ENCODE measurements at places on chromosomes 5 and 9.
A peak's percentile ranks its signal among the peaks of the same experiment; 100 is the strongest.

GRCh38 chr9:110048976-110049698 is 158.8 kb downstream of the C9orf152 start:
- peak; percentile 2 for DNase-seq

GRCh38 chr5:68757626-68758212 is 336.1 kb upstream of the SLC30A5 start:
- DNase-seq: no peak

GRCh38 chr9:132324425-132324824 is 30.4 kb downstream of the SETX start:
- DNase-seq: no peak

DNA sequence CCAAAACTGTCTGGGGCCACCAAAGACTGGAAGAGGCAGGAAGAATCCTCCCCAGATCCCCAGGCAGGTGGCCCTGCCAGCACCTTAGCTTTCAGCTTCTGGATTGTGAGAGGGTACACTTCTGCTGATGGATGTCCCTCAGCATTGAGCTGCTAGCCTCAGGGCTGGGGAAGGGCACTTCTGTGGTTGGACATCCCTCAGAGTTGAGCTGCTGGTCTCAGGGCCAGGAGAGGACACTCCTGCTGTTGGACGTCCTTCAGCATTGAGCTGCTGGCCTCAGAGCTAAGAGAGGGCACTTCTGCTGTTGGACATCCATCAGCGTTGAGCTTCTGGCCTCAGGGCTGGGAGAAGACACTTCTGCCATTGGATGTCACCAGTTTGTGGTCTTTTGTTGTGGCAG is 83.8 kb upstream of the FCN1 start:
- DNase-seq: no peak

- DNase-seq: no peak
Observed at GRCh38 chr9:127875306-127875966, 2.0 kb downstream of the AK1 start.

- DNase-seq: no peak
Observed at GRCh38 chr5:58455066-58455465, 4.8 kb downstream of the PLK2 start.

- no peak for DNase-seq
Observed at GRCh38 chr5:74311961-74312360, 328.6 kb downstream of the ENC1 start.

DNA sequence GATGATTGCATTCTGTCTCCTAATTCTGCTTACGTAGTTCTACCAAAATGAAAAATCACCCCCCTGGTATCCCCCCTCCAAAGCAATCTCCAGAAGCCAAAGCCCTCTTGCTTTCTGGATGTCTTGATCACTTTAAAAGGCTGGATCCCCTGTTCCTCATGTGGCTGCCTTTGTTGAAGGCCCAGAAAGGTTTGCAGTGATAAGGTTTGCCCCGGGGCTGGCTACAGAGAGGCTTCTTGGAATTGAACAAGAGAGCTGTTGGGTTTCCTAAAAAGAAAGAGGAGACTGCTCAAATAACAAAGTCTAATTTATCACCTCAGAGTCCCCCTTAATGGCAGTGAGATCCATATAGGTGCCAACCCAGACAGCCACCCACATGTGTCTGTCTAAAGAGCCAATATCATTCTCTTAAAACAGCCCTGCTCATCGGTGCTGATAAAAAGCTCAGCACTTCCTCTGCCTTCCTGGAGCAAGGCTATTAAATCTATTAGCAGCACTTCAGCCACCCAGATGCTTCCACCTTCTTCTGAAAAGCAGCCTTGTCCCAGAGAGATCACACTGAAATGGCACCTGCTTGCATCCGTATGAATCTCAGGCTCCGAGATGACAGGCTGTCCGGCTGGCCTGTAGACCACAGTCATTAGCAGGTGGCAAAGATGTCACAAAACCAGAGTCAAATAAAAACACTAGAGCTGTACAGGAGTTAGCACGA is 70.9 kb downstream of the TEX10 start:
- DNase-seq: no peak

- DNase-seq: no peak
Observed at GRCh38 chr5:178306430-178307225, 74.0 kb upstream of the PHYKPL start.

- DNase-seq: no peak
Observed at GRCh38 chr5:124873188-124873587, 126.7 kb upstream of the ZNF608 start.

GRCh38 chr9:114592356-114592755 is 4.8 kb downstream of the ATP6V1G1 start:
- peak; percentile 79 for DNase-seq

- DNase-seq: no peak
Observed at GRCh38 chr9:88694625-88695024, 159.6 kb downstream of the NXNL2 start.

- no peak for DNase-seq
Observed at GRCh38 chr5:60497706-60498500, 202.1 kb downstream of the DEPDC1B start.

DNA sequence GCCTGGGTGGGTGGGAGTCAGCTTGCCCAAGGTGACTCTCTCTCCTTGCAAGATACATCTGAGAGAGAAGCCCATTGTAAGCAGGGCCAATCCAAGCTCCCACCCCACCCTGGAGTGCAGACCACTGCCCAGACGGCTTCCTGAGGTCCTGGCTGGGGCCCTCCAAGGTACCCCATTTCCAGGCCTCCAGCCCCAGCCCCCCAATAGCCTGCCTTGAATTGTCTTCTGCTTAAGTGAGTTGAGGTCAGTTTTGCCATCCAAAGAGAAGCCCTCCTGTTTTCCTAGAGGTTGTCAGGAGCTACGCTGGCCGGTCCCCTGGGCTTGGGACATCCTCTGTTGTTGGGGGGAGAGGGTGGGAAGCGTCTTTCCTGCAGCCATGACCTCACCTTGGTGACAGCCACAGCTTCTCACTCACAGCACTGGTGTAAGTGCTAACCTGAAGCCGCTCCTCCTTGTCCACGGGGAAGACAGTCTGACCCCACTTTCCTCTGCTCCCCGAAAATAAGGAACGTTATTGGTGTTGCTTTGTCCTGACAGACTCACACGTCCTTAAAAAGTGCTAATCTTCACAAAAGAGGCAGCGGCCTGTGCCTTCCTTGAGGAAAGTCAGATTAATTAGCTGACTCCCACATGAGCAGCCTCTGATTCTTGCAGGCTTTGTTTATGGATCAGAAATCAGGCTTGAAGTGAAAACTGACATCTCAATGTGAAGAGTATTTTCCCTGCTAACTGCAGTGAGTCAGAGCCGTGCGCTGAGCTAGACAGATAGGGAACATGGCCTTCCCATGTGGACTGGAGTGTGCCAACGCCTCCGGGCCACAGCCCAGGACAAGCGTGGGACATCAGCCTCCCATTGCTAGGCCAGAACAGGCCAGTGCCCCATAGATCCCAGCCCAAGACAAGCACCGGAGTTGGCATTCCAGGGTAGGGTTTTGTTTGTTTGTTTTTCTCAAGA is 52.3 kb downstream of the ADAMTS2 start:
- no peak for DNase-seq

DNA sequence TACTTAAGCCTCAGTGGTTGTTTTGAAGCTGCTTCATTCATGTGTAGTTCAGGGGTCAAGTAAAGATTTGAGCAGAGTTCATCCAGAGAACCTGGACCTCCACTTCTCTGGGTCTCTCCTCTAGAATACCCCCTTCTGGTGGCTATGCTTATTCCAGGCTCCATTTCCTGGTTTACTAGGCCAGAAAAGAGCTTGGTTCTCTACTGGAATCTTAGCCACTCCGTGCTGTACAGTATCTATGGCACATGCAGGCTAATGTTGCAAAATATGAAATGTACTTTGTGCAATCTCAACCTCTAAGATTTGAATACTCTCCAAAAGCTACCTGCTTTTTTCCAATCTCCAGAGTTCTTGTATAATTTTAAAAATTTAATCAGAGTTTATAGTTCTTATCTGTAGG is 17.4 kb upstream of the ZCCHC9 start:
- DNase-seq: no peak

DNA sequence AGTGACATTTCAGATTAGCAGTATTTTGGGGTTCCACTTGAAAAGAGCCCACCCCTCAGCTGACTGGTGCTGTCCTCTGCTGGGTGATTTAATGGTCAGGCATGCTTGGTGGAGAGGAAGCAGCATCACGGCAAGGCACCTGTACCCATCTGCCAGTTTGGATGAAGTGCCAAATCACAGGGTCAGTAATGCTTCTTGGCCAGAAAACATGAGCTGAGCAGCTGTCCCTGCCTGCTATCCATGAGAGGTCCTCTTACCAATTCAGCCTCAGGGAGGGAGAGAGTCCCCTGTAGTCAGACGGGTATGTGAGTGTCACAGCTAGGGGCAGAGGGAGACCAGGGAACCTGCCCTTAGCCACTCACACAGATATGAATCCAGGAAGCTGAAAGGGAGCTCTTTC is 137.9 kb downstream of the SEC61B start:
- no peak for DNase-seq

DNA sequence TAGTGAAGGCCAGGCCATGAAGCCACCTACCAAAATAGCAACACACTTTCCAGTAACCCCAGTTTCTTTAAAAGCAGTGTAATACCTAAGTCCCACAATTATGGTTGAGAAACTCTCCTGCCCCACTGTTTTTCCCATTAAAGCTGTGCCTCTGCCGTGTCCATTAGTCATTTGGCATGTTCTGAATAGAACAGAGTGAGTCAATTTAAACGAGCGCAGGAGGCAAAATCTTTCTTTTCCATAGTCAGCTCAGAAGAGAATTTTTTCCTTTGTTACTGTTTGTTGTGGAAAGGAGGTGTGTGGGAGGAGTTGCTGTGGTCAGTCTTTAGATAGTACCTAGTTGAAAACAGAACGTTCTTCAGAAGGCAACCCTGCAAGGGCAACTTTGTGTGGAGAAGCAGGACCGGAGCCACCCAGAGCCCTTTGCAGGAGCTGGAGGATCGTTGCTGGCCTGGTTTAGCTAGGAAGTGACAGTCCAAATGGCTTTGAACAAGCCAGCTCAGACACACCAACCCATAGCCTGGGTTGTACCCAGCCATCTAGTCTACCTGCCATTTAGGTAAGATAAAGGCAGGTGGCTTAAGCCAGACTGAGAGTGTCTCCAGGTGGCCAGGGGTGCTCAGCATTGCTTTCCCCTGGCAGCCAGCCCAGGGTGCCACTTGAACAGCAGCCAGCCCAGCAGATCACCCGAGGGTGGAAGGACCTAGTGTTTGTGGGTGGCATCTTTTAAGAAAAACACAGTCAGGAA is 30.4 kb downstream of the GADD45G start:
- DNase-seq: no peak

GRCh38 chr5:22787807-22788206 is 65.3 kb downstream of the CDH12 start:
- DNase-seq: no peak

DNA sequence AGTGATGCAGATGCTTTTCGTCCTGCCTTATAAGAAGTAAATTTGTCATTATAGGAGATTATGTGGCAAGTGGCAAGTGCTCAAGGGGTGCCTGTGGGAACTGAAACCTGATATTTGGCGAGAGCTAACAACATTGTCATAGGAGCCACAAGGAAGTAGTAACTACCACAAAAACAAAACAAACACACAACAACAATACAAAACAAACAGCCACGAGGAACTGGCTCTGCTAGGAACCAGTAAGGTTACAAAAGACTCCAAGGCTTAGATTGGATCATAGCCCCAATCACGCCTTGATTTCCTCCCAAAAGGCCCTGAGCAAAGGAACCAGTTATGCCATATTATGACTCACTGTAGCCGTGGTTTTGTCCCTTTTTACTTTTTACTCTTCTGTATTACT is 1045.2 kb downstream of the CDH12 start:
- DNase-seq: no peak

DNA sequence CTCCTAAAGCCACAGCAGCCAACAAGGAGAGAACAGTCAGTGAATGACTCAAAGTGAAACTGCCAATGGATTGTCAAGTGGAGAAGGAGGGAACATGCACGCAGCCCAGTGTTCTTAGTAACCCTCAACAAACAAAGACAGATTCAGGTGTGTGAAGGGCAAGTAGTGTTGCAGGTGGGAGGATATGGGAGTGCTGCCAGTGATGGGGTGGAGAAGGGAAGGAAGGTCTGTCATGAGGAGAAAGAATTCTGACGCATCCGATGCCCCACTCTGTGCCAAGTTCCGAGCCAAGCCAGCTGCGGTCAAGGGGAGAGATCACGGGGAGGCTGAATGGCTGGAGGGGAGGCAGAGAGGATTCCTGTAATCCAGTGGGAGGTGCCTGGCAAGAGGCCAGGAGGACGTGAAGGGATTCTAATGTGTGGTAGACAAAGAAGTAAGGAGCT is 56.5 kb downstream of the CAST start:
- DNase-seq: no peak

DNA sequence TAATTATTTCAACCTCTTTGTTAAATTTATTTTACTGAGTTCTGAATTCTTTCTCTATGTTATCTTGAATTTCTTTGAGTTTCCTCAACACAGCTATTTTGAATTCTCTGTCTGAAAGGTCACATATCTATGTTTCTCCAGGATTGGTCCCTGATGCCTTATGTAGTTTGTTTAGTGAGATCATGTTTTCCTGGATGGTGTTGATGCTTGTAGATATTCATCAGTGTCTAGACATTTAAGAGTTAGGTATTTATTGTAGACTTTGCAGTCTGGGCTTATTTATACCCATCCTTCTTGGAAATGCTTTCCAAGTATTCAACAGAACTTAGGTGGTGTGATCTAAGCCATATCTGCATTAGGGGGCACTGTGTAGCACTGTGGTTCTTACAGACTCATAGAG is 70.2 kb upstream of the SLC27A6 start:
- no peak for DNase-seq

DNA sequence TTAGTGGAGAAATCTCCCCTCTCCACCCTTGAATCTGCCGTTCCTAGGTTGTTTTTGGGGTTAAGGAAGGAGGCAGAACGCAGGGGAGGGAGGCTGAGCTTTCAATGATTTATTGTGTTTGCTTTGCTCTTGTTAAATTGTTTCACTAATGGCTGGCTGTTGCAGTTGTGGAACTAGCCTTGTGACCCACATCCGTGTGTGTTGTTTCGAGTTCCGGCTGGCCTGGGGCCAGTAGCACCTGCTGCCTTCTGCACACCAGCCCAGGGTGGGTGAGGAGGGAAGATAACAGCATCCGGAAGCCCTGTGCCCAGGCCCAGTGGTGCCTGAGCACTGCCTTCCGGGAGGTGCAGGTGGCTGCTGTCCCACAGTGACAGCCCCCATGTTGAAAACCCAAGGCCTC is 3.6 kb downstream of the ERGIC1 start:
- DNase-seq: peak; percentile 52

Measured in central memory CD4-positive, alpha-beta T cell (primary cell).